CD8-positive, alpha-beta T cell (primary cell): ENCODE measurements at places on chromosomes 3 and 15. TPM values are rescaled to one million over a fixed set of nuclear protein-coding genes. Genes with fewer than 3 reads are reported as not detected.

GRCh38 chr15:36967929-36968328 lies 132.4 kb downstream of the MEIS2 start:
- DNase-seq, result no peak

DNA sequence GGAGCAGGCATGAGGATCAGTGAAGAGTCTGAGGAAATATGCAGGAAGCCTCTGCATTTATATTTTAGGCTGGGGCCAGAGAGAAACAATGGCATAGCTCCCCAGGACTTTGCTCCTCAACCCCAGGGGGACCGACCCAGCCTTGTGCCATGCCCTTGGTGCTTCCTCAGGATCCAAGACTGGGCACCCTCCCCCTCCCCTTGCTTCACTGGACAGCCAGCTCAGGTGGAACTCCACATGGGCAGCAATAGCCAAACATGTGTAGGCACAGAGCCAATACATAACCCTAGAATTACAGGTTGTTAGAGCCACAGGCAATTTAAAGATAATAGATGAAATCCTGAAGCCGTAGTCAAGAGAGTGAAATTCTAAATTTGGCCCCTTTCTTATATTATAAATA lies 73.0 kb upstream of the ETV5 start:
- DNase-seq, result no peak

NR1I2 gene
- 0.19 TPM for total RNA-seq

- DNase-seq, result no peak
These were observed 69.3 kb downstream of the PIK3R4 start for GRCh38 chr3:130677343-130677742.

GRCh38 chr3:126928921-126929474 lies 53.9 kb upstream of the PLXNA1 start:
- no peak for DNase-seq

DET1 gene
- 1.4 TPM for total RNA-seq

DNA sequence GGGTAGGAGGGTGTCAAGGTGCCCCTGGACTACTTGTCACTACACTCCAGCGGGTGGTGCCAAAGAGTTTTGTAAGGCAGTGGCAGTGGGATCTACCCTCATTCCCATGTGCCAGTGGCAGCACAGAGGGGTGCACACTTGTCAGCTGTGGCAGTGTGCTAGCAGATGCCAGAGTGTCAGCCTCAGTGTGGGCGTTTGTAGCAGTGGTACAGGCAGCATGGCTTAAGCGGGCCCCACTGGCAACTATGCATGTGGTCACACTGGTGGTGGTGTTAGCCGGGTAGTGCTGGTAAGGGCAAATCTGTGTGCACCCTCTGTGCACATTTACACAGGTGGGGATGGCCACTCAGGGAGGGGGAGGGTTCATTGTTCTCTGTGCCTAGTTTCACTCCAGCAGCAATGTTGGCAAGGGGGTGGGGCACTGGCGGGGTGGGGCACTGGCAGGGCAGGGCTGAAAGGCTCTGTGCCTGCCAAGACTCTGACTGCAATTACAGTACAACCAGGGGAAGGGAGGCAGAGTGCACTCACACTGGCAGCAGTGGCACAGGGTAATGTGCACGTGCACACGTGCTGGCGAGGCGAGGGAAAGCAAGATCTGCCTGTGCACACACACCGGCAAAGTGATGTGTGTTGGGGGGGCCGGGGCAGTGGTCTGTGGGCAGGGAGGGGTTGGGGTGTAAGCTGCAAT lies 31.8 kb downstream of the MYO9A start:
- DNase-seq, result no peak

DNA sequence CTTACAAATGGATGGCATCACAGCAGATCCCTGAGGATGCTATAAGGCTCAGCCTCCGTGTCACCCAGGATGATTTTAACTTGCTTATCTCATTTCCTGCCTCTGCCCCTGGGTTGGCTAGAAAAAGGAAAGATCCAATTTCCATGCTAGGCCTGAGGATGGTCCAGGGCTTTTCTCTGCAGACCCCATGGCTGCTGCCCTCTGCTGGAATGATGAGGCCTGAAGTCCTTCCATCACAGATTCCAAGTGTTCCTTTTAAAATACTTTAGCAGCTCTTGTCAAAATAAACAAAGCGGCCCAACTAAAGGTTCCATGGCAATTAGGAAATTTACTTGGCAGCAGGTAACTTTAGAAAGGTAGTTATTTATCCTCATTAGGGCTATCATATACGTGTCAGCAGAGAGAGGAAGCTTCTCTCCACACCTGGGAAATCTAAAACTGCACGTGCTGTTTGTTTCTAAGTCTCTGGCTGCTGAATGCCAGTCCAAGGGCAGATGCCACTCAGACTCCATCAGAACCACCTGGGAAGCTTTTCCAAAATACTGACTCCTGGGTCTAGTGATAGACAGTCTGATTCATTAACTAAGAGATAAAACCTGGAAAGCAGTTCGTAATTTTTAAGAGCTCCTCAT lies 401.9 kb upstream of the IL12A start:
- no peak for DNase-seq

MASP1 gene
- total RNA-seq, result not detected

IQCH gene
- 0.39 TPM for total RNA-seq

ILDR1 gene
- not detected for total RNA-seq

DNA sequence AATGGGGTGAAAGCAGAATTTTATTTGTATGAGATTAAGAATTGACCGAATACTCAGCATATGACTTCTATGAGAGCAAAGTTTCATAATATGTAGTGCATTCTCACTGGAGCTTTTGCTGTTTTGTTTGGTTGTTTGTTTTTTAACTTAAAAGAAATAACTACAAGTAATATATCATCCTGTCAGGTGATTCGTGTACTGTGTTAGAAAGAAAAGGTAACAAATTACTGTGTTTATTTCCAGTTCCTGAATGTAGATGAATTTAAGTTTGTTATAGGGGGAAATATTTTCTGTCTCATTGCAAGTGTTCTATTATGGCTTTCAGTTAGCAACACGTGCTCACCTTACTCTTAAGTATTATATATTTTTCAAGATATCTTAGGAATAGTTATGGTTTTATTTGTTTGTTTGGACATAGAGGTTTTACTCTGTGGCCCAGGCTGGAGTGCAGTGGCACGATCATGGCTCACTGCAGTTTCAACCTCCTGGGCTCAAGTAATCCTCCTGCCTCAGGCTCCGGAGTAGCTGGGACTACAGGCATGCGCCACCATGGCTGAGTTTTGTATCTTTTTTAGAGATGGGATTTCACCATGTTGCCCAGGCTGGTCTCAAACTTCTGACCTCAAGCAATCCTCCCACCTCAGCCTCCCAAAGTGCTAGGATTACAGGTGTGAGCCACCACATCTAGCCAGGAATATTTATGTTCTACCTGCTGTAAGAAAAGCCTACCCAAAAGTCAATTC lies 125.4 kb downstream of the FNDC3B start:
- no peak for DNase-seq

STRIT1 gene
- not detected for total RNA-seq

DNA sequence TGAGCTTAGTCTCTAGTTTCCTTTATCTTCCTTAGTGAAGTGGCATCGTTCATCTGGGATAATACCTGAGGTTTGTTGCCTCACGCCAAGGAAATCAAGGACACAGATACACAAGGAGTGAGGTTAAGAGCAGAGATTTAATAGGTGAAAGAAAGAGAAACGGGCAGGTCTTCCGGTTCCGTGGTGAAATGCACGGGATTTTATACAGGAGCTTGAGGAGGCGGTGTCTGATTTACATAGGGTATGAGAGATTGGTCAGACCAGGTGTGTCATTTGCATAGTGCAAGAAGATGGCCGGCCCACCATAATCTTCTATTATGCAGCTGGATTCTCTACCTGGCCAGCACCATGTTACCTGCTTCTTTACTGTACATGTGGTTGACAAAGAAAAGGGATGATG lies 17.2 kb downstream of the ARRDC4 start:
- no peak for DNase-seq

DNA sequence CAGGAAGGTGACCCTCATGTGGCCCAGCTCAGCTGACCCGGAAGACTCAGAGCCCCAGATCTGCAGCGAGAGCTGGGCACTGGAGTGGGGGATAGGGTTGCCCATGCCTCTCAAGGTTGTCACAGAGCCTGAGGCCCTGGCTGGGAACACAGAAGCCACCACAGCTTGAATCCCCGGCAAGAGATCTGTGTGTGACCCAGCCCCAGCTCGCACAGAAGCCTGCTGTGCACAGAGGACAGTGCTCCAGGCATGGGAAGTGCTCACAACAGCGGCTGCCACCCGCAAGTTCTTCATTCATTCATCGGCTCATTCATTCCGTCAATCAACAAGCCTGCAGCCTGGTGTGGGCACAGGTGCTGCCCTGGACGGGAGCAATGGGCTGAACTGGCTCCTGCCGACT lies 36.4 kb downstream of the DNAJB8 start:
- no peak for DNase-seq

- DNase-seq, result no peak
These were observed 28.4 kb downstream of the PXYLP1 start for GRCh38 chr3:141259821-141260629.

- no peak for DNase-seq
These were observed 2.0 kb downstream of the SLC22A13 start for GRCh38 chr3:38267662-38268061.

DNA sequence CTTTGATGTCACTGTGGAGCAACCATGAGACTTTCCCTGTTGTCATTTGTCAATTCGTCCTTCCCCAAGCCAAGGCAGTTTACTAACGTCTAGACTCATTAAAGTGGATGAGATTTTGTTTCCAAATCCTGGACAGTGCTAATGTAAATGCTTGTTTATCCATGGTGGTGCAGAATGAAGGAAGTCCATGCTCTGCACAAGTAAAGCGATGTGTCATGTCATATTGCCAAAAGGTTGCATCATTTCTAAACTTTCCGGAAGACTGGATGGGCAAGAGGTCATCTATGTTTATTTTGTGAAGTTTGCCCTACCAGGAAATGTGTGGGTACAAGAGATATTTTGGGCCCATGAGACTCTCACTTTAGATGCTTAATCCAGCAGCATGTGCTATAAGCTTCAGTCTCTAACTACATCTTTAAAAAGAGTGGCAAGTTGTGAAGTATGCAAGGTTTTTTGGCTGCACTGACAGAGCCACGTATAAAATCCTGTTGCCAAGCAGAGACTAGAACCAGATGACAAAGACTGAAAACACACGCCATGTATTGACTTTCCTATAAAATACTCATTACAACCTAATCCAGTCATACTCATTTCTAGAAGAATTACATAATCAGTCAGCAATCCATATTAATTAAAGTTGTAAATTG lies 72.1 kb upstream of the FNDC3B start:
- no peak for DNase-seq

- no peak for DNase-seq
These were observed 42.9 kb downstream of the CHDH start for GRCh38 chr3:53803124-53803815.

DNA sequence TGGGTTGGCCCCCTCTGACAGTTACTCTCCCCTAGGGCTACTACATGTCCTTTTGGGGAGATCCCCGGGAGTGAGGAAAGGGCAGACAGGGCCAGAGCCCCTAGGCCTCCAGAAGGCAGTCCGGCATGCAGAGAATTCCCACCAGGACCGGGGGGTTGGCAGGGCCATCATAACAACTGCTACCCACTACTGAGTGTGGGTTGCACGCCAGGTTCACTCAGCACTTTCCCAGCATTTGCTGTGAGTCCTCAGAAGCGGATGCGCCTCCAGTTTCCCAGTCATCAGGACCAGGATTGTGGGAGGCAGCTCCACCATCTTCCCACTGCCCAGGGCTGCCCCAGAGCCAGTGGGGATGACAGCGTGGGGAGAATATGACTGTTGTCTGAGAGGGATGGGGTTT lies 51.2 kb upstream of the HERC1 start:
- no peak for DNase-seq

DNA sequence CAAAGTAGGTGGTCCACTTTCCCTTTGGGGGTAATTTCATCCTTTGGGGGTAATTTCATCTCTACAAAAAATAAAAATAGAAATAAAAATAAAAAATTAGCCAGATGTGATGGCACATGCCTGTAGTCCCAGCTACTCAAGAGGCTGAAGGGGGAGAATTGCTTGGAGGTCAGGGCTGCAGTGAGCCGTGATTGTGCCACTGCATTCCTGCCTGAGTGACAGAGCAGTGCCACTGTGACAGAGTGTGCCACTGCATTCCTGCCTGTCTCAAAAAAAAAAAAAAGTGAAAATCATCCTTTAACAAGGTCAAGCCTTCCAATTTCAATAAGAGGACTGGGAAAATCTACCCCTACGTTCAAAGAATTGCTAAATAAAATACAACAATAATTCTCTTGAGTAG lies 22.8 kb downstream of the SERP1 start:
- DNase-seq, result no peak

- DNase-seq, result no peak
These were observed 223.6 kb upstream of the GAP43 start for GRCh38 chr3:115399750-115400149.

CTXN2 gene
- total RNA-seq, result not detected

DNA sequence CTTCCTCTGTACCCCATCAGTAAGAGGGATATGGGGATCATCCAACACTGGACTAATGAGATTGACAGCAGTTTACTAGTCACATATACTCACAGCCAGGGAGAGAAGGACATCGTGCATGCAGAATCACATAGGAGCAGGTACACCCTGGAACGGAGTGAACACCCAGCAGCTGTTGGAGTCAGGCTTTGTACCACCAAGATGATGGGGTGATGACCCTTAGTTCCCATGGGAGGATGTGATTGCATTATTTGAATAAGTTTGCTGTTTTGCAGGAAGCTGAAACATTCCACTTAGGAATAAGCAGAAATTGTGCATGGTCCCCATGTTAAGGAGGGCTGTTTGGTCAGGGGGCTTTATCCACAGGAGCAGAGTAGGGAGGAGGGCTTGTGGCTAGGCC lies 482.7 kb upstream of the PDZRN3 start:
- no peak for DNase-seq

DNA sequence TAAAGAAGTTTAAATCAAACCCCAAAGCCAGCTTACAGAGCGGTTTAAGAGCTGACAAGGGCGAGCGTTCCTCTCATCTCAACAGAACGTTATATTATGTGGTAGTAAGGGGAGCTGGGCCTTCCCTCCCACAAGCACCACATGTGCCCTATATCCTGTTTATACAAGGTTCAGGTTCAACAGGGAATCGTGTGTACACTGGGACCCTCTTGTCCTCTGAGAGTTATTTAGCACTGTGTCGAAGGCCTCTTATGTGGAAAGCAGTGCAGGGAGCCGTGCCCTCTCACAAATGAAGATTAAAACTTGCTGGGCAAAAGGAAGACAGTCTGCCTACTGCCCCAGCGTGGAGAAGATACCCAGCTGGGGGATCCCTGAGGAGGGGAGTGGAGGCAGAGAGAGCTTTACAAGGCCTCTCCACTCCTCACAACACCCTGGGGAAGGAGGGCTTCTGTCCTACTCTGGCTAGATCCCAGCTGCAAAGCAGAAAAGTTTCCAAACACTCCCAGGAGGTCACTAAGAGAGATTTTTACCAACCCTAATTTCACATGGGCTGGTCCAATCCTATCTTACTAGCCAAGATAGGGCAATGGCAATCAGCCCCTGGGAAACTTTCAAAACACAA lies 2.9 kb downstream of the TLE3 start:
- DNase-seq, result no peak

GRCh38 chr15:43093026-43093425 lies 12.8 kb downstream of the UBR1 start:
- DNase-seq, result no peak

ACAN gene
- not detected for total RNA-seq

POPDC2 gene
- 1.0 TPM for total RNA-seq

CHST13 gene
- total RNA-seq, result not detected

FEZF2 gene
- total RNA-seq, result not detected
